ENCODE measurements at places on chromosomes 1 and 21.

GRCh38 chr1:36369061-36369861 lies 16.5 kb downstream of the STK40 start:
- DNase-seq: peak; percentile 84

- DNase-seq: no peak
Measured at GRCh38 chr1:166145499-166145898, 21.3 kb downstream of the FAM78B start.

DNA sequence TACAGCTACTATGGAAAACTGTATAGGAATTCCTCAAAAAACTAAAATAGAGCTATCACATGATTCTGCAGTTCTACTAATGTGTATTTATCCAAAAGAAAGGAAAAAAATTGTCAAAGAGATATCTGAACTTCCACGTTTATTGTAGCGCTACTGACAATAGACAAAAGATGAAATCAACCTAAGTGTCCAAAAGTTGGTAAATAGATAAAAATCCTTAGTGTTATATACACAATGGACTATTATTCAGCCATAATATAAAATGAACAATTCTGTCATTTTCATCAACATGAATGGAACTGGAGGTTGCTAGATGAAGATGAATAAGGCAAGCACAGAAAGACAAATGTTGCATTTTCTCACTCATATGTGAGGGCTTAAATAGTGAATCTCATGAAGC lies 1492.1 kb downstream of the MRPL39 start:
- no peak for DNase-seq

DNA sequence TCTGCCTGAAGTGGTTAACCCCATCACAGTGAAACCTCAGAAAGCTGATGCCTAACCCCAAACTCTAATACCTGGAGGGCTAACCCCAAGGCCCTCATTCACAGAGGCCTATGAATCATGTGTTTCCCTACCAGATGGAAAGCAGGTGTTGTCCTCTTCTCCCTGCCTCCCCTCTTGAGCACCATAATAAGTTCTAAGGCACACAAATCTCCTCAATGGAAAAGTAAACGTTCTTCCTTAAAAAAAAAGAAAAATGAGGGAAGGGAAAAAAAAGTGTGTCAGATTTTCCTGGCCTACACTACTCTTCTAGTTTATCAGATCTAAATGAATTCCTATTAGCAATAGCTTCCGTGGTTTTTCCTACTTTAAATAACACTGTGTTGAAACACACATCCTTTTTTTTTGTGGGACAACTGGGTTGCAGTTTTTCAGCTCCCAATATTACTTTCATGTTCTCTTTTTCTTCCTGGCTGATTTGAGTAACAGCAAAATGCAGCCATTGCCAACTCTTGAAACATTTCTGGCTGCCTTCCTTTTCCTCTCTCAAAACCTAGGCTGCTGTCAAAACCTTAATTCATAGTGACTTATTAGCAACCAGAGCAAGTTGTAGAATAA lies 43.2 kb downstream of the SLC44A3 start:
- no peak for DNase-seq

DNA sequence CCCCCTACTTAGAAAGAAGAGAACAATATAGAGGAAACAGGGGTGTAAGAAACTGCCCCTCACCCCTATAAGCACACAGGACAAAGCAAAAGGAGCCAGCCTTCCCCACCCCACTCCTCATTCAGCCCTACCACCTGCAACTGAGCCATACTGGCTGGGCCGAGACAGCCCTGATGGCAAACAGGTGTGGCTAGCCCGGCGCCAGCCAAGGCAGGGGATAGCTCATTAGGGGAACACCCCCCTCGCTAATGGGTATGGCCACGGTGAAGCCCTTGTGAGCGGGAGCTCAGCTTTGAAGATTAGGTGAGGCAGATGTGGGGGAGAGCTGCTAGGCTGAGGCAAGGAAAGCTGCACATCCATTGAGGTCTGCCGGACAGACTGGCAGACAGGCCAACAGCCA lies 65.5 kb downstream of the ERI3 start:
- no peak for DNase-seq

- DNase-seq: no peak
Measured at GRCh38 chr1:88191917-88192316, 492.2 kb upstream of the PKN2 start.

DNA sequence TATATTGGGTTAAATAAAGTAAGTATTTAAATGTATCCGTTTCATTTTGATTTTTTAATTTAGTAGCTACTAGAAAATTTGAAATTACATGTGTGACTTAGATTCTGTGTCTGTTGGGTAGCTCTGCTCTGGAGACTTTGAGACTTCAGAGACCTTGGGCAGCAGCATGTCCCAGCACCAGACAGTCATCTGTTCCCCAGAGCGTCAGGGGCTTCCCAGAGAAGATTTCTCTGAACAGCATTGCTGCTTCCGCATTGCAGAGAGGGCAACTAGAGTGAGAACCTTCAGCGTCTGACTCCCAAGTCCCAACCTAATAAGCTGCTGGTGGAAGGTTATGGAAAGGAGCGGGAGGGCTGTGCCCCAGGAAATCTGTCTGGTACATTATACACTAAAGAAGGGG lies 6.6 kb downstream of the LINGO4 start:
- DNase-seq: no peak

Data from activated naive CD4-positive, alpha-beta T cell treated with anti-CD3 and anti-CD28 coated beads, Interleukin-2, amount 50 U/mL, for 16 hours (primary cell).